ENCODE measurements at places on chromosomes 1 and 21.
A peak's percentile ranks its signal among the peaks of the same experiment; 100 is the strongest.

DNA sequence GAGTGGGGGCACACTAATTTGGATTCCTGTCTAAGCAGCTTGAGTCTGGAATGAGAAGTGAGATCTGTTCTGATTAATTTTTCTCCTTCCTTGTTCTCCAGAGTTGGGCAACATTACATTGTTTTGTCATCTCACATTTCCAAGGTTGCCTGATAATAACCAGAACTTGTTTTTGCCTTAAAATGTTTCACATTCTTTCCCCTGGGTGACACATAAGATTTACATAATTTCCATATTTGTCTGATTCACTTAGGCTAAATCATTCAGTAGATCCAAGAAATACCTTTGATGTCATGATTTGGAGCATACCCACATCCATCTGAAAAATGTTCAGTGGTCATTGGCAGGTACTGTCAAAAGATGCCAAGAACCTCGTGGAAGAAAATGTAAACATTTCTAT lies 60.3 kb downstream of the XCL2 start:
- no peak for DNase-seq

- no peak for DNase-seq
Measured at GRCh38 chr1:9174243-9174642, 45.3 kb upstream of the GPR157 start.

- DNase-seq, result no peak
Measured at GRCh38 chr1:203717120-203717519, 47.9 kb upstream of the LAX1 start.

- DNase-seq, result peak; percentile 65
Measured at GRCh38 chr1:6026095-6026809, 19.4 kb upstream of the KCNAB2 start.

DNA sequence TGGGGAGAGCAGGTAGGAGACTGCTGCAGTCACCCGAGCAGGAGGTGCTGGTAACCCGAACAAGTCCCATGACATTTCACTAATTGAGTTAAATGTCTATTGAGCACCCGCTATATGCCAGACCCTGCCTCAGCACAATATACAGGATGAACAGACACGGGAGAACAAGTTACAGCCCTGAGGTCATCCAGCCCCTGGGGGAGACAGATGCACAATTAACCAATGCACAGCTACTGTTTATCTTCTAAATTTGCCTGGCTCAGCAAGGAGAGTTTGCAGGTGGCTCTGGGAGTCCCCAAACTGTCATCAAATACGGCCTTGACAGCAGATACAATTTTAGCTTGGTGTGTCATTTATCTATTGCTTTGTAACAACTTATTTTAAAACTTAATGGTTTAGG lies 18.1 kb downstream of the CITED4 start:
- DNase-seq, result no peak

DNA sequence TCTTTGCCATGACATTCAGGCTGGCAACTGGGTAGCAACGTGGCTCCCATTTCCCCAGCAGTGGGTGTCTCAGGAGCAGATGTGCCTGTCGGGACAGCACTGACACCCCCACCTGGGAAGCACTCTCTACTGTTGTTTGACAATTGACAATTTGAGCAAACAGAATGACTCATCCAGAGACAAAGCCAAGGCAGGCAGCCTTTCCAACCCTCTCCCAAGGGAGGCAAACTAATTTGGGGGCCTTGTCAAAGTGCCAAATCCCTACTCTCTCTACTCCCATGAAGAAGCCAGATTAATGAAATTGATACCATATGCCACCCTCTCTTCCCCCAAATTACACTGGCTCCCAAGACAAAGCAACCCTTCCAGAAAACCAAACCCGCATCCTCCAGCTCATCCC lies 65.6 kb downstream of the GRIK3 start:
- DNase-seq, result no peak

DNA sequence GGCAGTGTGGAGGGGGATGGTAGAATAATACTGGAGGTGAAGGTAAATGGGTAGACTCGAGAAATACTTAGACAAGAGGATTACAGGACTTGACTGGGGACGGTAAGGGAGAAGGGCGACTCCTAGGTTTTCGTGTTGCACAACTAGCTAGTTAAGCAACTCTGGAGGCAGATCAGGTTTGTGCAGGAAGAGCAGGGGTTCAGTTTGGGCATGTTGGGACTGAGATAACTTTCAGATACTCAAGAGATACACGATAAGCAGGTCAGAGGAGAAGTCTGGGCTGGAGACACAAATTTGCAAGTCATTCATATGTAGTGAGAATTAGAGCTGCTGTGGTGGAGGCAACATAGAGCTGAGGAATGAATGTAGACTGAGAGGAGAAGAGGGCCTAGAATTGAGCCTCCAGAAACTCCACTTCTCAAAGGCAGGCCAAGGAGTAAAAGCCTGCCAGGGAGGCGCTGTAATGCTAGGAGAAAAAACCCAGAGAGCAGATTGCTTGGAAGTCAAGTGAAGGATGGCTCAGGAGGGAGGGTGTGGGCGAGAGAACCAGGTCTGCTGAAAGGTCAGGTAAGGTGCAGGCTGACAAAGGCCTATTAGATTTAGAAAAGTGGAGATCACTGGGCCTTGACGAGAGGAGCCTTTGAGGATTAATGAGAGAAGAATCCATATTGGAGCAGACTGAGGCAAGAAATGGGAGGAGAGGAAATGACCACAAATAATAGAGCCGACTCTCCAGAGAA lies 20.8 kb downstream of the MAB21L3 start:
- no peak for DNase-seq

GRCh38 chr1:28329395-28330153 lies 734 bp downstream of the MED18 start:
- no peak for DNase-seq

DNA sequence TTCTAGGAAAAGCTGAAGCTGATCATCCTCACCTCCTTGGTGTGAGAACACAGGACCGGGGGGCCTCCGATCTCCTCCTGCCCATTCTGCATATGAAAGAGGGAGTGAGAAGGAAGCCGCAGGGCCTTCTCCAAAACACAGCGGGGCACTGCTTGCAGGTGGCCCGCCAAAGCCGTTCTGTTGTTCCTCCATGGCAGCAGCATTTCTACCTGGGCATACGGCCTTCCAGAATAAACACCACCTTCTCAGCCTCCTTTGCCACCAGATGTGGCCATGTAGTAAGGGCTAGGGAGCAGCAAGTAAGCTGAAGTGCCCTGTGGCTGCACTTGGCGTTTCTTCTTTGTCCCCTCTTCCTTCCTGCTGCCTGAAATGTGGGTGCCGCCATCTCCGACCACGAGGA lies 214.9 kb downstream of the TOMM20 start:
- no peak for DNase-seq

DNA sequence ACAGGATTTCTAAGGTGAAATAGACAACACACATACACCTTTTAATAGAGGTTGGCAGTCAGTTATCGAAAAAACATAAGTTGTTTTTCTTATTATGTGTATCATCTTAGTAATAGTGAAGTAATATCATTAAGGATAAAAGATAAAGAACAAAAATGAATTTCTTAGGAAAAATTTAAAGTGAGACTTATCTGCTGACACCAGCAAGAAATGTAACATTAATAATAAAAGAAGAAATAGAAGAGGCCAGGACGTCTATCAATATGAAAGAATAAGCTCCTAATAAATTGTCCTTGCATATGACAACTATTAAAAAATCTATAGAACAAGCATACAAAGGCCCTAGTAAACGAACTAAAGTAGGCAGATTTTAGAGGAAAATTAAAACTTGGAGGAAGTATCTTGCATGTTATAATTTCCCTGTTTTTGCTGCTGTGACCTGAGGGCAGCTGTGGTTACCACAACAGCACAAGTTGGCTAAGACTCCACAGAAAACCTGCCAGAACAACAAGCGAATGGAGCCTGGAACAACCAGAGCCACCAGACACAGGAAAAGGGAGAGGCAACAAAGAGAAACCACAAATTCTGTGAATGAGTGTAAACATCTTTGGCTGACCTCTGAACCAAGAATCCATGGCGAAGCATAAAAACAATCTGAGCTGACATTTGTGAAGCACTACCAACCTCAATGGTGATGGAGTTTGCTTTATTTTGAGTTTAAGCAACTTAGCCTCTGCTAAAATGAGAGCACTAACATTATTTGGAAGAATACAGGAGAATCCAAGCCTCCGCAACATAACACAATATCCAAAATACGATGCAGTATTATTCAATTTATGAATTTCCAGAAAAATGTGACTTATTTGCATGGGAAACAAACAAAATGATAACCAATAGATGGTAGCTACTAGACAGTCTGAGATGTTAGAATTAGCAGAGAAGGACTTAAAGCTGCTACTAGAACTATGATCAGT lies 207.5 kb downstream of the KCNT2 start:
- DNase-seq, result peak; percentile 70

DNA sequence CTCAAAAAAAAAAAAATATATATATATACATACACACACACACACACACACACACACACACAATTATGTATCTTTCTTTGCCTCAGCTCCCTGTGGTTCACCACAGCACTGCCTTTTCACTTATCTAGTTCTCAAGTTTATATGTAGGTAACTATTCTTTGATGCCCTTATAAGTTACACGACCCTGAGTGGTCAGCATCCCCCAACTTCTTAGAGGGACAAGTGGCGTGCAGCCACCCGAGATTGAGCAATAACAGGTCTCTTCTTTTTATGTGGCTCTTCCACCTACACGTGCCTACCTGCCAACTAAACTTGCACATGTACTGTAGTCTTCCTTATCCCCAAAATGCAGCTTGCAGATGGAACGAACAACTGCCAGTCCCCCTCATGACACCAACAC lies 120.8 kb downstream of the GABPA start:
- DNase-seq, result no peak

GRCh38 chr1:50996083-50996482 lies 26.0 kb downstream of the CDKN2C start:
- DNase-seq, result no peak

DNA sequence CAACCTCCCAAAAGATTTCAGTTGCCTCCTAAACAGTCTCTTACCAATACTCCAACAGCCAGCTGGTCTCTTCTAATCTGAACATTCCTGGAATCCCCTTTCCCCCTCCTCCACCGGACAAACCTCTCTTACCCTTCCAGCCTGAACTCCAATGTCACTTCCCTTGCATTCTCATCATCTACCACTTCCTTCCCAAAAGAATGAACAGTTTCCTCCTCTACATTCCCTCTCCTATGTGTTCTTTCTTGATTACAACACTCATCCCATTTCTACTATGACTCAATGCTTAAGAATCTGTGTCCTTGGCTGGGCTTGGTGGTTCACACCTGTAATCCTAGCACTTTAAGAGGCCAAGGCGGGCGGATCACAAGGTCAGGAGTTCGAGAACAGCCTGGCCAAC lies 417.1 kb downstream of the SETD4 start:
- DNase-seq, result no peak

- no peak for DNase-seq
Measured at GRCh38 chr1:229908689-229909088, 158.3 kb upstream of the GALNT2 start.

Measured in right atrium auricular region (tissue), 2 donors.